ENCODE measurements at places on chromosomes 1 and 21.
A peak's percentile ranks its signal among the peaks of the same experiment; 100 is the strongest.

GRCh38 chr1:72637593-72637992 is 355.3 kb upstream of the NEGR1 start:
- no peak for DNase-seq

DNA sequence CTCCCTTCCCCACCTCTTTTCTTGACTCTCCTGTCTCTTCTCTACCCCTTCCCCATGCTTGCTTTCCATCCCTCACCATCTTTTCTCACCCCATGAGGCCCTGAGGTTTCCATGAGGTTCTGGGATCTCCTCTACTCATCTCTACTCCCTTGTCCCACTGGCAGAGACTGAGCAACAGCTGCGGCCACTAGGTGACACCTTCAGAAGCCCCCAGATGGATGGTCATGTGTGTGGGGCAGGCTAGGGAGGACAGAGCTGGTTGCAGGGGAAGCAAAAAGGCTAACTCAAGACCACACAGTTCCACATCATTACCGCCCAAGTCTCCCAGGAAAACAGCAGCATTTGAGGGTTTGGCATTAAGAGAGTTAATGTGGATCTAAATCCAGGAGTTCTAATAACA is 45.0 kb downstream of the LRRN2 start:
- no peak for DNase-seq

- DNase-seq, result no peak
Measured at GRCh38 chr1:20227704-20228103, 41.4 kb upstream of the PLA2G2C start.

- DNase-seq, result peak; percentile 42
Measured at GRCh38 chr1:67213164-67213563, 46.9 kb downstream of the IL23R start.

DNA sequence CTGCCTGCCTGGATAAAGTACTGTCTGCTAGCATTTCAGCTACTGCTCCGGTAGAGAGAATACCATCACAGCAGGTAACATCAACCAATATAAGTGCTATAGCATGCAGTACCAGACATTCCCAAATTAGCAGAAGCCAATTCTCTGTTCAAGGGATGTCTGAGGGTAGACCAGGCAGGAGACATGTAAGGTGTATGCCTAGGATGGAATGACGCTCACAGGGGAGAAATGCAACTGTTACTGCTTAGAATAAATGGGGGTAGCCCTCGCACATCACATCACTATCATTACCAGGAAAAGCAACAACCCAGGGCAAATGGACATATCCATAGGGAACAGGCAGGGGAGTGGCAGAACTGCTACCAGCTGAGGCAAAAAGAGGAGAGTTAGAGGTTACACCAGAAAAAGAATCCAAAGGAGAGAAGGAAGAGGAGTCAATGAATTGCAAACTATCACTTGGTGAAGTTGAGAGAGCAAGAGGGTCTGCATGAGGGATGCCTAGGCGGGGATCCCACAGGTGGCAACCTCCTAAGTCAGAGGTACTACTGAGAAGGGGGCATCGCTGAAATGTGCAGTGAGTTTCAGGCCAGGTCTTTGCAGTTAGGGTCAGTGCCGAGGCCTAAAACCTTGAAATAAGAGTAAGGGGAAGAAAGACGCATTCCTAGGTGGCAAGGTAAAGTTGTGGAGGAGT is 1.1 kb downstream of the UBE2Q1 start:
- no peak for DNase-seq

- no peak for DNase-seq
Measured at GRCh38 chr1:44881011-44881632, 38.1 kb upstream of the PTCH2 start.

- no peak for DNase-seq
Measured at GRCh38 chr1:222798975-222799374, 15.9 kb upstream of the DISP1 start.

- no peak for DNase-seq
Measured at GRCh38 chr1:157770442-157771043, 6.4 kb downstream of the FCRL2 start.

GRCh38 chr1:181459067-181459466 is 24.2 kb upstream of the CACNA1E start:
- no peak for DNase-seq

DNA sequence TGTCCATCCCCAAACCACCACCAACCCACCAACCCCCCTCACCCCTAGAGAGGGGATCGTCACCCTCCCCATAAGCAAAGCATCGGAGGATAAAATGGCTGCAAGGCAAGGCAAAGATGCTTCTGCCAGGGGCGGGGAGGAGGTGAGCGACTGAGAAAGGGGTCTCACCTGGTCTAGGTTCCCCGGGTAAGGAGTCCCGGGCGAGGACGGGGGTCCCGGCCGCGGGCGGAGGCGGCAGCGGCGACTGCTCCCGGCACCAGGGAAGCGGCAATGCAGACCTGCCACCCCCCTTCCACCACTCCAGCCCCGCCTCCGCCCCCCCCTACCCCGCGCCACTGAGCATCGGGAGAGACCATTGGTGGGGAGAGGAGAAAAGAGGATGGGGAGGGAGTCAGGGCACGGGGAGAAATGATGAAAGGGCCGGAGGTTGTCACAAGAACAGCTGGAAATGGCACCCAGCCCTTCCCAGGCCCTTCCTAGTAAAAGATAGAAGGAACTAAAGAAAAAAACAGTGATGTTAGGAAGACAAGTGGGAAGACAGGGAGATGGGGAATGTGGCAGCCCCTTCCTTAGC is at the start of gene SV2A:
SV2A (minus strand) TSS at position 274 of the 574 bp plus-strand sequence. CDS start 4,004 bp downstream, outside the sequence.
- peak; percentile 13 for DNase-seq

DNA sequence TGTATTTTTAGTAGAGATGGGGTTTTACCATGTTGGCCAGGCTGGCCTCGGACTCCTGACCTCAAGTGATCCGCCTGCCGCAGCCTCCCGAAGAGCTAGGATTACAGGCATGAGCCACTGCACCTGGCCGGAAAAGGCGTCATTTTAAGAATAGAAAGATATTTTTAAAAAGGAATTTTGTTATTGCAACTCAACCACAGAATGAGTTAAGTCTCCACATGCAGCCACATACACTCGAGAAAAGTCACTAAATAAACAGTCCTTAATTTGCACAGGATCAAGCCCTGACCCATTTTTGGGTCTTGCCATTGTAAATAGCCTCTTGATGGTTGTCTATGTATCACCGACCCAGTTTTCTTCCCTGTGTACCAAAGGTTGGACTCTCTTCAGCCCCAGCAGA is 85.5 kb downstream of the FBXO2 start:
- no peak for DNase-seq

DNA sequence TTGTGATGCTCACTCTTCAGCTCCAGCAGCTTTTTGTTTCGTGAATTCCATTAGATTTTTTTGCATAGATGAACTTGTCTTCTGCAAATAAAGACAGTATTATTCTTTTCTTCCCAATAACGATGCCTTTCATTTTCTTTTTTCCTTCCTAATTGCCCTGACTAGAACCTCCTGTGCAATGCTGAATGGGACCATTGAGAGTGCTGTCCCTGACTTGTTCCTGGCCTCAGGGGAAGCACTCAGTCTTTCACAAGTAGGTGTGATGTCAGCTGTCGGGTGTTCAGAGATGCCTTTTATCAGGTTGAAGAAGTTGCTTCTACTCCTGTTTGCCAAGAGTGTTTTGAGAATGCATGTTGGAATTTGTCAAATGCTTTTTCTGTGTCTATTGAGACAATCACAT is 64.3 kb upstream of the ADARB1 start:
- no peak for DNase-seq

DNA sequence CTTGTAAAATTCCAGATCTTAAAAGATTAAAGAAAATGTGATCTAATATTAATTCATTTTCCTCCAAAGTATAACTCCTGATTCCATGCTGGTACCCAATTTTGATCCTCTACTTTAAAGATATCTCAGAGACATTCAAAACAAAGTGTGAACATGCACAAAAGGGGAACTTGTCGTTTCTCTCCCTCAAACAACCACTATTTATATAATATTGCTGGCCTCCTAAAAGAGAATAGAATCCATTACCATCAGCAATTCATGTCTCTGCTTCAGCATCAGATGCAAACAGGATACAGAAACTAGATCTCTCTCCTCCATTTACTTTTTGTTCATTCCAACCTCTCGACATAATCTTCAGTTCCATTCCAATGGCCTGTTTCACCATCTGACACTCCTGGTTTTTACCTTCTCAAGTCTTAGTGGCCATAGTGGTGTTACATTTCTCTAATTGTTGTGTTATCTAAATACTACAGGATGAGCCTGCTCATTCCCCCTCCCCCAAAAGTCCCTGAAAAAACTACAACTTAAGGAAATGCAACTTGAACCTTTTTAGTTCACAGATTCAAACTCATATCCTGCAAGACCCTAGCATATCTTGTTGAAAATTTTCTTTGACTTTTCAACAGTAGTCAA is 4.1 kb downstream of the NRIP1 start:
- DNase-seq, result no peak

- peak; percentile 53 for DNase-seq
Measured at GRCh38 chr1:33334081-33334552, 13.2 kb upstream of the A3GALT2 start.

GRCh38 chr1:212118872-212119260 is 83.3 kb downstream of the DTL start:
- DNase-seq, result no peak

GRCh38 chr1:176754676-176755075 is 291.7 kb downstream of the PAPPA2 start:
- DNase-seq, result no peak

DNA sequence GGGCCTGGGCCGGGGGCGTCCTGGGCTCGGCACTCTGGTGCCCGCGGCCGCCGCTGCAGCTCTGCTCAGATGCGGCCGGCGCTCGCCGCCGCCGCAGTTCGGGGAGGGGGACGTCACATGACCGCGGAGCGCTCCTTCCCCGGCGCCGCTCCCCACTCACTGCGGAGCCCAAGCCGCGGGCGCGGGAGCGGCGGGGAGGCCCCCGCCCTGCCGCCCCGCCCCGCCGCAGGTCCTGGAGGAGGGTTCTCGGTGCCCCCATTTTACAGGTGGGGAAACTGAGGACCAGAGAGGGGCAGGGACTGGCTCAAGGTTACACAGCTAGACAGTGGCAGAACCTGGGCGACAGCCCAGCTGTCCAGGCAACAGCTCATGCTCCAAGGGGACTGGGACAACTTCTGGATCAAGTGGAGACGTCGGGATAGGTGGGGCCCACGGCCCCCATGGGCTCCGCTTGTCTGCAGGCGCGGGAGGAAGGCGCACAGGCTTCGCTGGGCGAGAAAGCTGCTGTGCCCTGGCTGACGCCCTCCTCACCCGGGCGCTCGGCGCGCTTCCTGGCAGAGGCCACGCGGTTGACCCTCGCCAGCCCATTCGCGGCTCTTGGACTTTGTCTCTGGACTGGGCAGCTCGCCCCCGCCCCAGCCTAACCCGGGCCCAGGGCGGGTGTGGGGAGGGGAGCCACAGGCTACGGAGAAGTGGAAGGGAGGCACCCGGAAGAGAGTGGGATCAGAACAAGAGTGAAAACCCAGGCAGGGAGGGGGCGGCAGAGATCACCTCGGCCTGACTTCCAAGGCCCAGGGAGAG is at the start of gene RAP1GAP:
RAP1GAP (minus strand) TSS at position 100 of the 801 bp plus-strand sequence. CDS start 49,325 bp downstream, outside the sequence.
- peak; percentile 57 for DNase-seq

GRCh38 chr1:171981303-171981702 is 140.0 kb downstream of the DNM3 start:
- DNase-seq, result no peak

- peak; percentile 30 for DNase-seq
Measured at GRCh38 chr1:20440785-20441200, 45.2 kb downstream of the CAMK2N1 start.

GRCh38 chr21:42429856-42430255 is 26.2 kb downstream of the UBASH3A start:
- DNase-seq, result no peak

DNA sequence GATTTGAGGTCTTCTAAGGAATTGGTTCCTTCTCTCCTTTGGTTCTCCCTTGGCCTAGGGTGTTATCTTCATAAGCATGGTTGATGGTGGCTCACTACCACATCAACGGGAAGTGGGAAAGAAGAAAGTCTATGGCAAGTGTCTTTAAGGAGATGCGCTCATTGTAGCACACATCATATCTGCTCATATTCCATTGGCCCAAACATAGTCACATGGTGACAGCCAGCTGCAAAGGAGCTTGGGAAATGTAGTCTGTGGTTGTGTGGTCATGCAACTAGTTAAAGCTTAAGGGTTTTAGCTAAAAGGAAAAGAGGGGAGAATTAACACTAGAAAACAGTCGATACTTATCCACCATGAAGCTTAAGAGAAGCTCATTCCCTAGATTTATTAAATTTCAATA is 11.4 kb upstream of the MRPS6 start:
- peak; percentile 11 for DNase-seq

DNA sequence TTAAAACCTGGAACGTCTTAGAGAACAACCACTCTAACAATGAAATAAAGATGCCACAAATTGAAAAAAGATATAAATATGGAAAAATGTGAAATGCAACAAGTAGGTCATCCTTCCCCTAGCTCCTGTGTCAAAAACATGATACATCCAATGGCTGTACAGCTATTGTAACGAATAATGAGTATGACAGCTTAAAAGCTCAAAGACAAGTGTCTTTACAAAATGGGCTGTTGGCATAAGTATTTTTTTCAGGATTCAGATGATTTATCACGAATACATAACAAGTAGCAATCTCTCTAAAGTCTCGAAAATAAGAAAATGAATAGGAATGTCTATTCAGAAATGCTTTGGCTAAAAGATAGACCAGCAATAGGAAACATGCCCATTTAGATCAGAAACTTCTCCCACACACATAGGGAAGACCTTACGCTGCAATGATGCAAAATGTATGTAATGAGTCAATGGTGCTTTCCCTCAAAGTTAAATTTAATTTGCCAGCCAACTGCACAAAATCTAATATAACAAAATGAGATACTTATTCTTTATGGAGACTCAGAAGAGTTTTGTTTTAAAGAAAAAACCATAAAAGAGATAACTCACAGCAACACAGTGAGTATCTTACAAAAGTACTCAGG is 8.3 kb downstream of the TGFBR3 start:
- DNase-seq, result no peak

DNA sequence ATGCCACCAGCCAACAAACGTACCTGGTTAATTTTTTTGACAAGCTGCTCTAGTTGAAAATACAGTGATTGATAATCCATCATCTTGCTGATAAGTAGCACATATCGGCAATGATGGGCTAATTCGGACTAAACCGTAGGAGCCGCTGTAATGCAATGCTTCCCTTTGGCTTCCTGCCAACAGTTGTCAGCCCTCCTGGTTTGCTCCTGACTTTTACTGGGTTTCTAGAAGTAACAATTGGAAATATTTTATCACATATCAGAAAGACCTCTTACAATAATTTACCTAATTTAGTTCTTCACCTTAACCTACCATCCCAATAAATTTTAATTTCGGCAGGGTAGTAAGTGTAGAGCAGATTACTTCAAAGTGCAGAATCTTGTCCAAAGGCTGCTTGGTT is 148.5 kb downstream of the DHRS3 start:
- no peak for DNase-seq

GRCh38 chr1:187873126-187873525 is 1044.4 kb downstream of the PLA2G4A start:
- DNase-seq, result no peak

- DNase-seq, result no peak
Measured at GRCh38 chr1:226663327-226663704, 75.8 kb downstream of the ITPKB start.

- no peak for DNase-seq
Measured at GRCh38 chr1:173925306-173926242, 8.4 kb upstream of the SERPINC1 start.

GRCh38 chr1:12433323-12434053 is 184.5 kb downstream of the DHRS3 start:
- DNase-seq, result no peak
